ENCODE measurements at places on chromosomes 4 and X. TPM values are rescaled to one million over a fixed set of nuclear protein-coding genes. Genes with fewer than 3 reads are reported as not detected.
A peak's percentile ranks its signal among the peaks of the same experiment; 100 is the strongest.

GRCh38 chr4:100016191-100016590 is 66.1 kb upstream of the H2AZ1 start:
- DNase-seq, result no peak

HPSE gene
- 17.4 TPM for total RNA-seq

- DNase-seq, result no peak
Measured at GRCh38 chr4:68954126-68954525, 2.5 kb upstream of the UGT2A3 start.

- DNase-seq, result no peak
Measured at GRCh38 chrX:108736509-108737479, at the start of gene IRS4. IRS4 (minus strand) TSS chrX:108736563.

GRCh38 chr4:41146716-41147506 is 67.4 kb downstream of the APBB2 start:
- DNase-seq, result no peak

SULT1E1 gene
- not detected for total RNA-seq

- DNase-seq, result no peak
Measured at GRCh38 chr4:84237008-84237407, 262.1 kb downstream of the NKX6-1 start.

DNA sequence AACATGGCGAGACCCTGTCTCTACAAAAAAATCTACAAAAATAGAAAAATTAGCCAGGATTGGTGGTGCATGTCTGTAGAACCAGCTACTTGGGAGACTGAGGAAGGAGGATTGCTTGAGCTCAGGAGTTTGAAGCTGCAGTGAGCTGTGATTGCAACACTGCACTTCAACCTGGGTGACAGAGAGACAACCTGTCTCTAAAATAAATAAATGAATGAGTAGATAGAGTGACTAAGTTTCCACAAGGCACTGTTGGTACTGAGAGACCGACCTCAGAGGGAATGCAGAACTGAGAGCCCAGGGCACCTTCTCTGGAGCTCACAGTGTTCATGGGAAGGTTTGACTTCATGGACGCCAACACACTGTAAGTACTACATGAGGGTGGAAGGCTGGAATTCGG is 26.7 kb upstream of the ARSD start:
- no peak for DNase-seq

- DNase-seq, result peak; percentile 47
Measured at GRCh38 chr4:10087152-10087791, 29.3 kb downstream of the WDR1 start.

UGT2B17 gene
- not detected for total RNA-seq

GRCh38 chr4:11038926-11039325 is 354.4 kb upstream of the CLNK start:
- no peak for DNase-seq

- no peak for DNase-seq
Measured at GRCh38 chr4:55868581-55869090, 15.2 kb downstream of the EXOC1 start.

DNA sequence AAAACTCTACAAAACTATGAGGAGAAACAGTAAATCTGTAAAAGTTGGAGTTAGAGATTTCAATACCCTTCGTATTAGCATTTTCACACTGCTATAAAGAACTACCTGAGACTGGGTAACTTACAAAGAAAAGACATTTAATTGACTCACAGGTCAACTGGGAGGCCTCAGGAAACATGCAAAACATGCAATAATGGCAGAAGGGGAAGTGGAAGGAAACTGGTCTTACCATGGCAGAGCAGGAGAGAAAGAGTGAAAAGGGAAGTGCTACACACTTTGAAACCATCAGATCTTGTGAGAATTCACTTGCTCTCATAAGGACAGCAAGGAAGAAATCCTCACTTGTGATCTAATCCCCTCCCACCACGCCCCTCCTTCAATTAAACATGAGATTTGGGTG is 949.9 kb downstream of the TECRL start:
- DNase-seq, result no peak

NOA1 gene
- total RNA-seq, result 31.8 TPM

- DNase-seq, result no peak
Measured at GRCh38 chr4:77028246-77028645, 47.5 kb downstream of the CCNI start.

- DNase-seq, result no peak
Measured at GRCh38 chr4:168506014-168506413, 9.2 kb downstream of the PALLD start.

GRCh38 chr4:81164623-81165416 is 50.2 kb downstream of the PRKG2 start:
- DNase-seq, result peak; percentile 4

DNA sequence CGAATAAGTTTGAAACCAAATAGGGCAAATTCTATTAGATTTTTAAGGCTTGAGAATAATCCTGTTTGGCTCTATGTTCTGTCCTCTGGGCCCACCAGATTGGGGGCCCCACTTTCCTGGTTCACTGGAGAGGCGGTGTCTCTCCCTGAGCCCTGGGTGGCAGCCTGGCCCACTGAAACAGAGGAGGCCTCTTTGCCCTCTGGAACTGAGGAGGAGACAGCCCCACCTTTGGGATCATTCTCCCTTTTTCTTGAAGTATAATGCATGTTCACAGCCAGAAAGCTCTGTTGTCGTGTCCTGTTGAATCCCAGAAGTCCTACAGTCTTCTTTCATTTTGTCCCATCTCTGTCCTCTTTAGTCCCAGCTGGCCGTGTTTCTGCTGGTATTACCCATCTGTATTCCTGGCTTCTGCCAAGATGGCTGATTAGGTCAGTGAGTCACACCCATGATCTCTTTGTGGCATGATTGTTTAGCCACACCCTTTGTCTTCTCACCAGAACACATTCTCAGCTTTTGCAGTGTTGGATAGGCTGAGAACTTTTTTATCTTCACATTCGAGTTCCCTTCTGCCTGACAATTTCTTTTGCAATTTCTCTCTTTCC is 8.1 kb upstream of the TBC1D25 start:
- no peak for DNase-seq

CCDC110 gene
- total RNA-seq, result 1.0 TPM

S100G gene
- total RNA-seq, result not detected

DNA sequence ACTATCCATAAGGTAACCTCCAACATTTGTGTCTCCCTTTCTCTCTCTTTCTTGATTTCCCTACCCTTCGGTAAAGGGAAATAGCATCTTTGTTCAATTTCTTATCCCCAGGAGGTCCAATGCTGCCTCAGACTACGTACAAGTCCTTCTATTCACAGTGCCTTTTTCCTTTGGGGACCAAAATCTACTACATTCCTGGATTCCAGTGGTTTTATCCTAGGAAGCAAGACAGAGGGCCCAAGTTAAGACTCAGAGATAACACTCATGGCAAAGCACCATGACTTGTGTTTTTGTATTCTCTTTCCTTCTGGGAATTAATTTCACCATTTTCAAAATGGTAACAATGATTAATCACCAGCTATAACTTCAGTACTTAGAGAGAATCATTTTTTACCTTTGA is 10.6 kb downstream of the G3BP2 start:
- DNase-seq, result no peak

STATH gene
- total RNA-seq, result not detected

GRCh38 chr4:144461906-144462305 is 184.1 kb upstream of the HHIP start:
- no peak for DNase-seq

DNA sequence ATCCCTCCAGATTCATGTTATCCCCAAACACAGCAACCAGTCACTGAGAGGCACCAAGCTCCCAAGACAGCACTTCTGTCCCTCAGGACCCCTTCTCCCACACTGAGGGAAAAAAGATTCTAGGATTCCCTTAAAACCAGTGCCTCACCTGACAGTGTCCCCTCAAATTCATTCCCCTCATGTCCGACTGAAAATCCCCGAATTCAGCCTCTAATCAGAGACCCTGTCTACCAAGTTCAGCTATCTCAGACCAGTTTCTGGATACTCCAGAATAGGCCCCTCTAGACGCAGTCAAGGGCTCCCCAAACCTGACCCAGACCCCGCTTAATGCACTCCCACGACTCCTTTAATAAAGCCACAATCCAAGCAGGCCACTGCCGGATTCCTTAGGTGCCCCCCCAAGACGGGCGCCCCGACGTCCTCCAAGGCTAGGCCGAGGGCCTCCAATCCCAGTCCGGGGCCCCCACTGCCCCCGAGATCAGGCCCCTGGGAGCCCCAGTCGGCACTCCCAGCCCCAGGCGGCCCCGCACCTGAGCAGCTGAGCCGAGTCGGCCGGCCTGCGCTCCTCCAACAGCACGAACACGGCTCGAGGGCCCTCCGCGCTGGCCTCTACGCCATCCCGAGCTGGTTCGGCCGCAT is 457 bp downstream of the TFE3 start:
- no peak for DNase-seq

- DNase-seq, result no peak
Measured at GRCh38 chr4:29002151-29002550, 1718.0 kb upstream of the PCDH7 start.

- no peak for DNase-seq
Measured at GRCh38 chrX:84259868-84260267, 71.9 kb upstream of the RPS6KA6 start.

- DNase-seq, result no peak
Measured at GRCh38 chr4:183291070-183291469, 29.0 kb downstream of the CLDN22 start.
